Mesendoderm (in vitro differentiated cells): ENCODE measurements at places on chromosomes 13 and 19.

GRCh38 chr13:49527123-49527522 lies 31.4 kb downstream of the PHF11 start:
- no peaks in the 10 kb centered on the region for H3K36me3 ChIP-seq
- no peak for DNase-seq
- H3K27me3 ChIP-seq = no peaks in the 10 kb centered on the region
- H3K4me1 ChIP-seq = no peaks in the 10 kb centered on the region
- no peak overlapping the region for H3K4me3 ChIP-seq

DNA sequence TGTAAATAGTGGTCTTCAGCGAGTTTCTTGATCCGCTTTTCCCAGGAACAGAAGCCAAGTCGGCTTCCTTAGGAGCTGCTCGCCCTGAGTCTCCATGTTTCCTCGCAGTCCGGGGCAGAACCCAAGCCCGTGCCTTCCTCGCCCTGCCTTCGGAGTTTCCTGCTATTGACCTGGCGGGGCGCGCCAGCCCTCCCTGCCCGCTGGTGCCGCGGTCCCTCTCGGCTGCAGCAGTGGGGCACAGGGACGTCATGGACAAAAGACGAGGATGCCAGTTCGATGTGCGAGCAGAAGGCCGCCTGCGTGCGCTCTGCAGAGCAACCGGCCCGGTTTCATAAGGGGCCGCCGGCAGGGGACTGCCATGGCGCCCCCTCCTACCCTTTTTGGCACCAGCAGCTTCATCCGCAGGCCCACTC lies 156.6 kb downstream of the TM9SF2 start:
- DNase-seq = peak; percentile 74
- H3K36me3 ChIP-seq = no peaks in the 10 kb centered on the region
- H3K27me3 ChIP-seq = no peaks in the 10 kb centered on the region
- H3K27ac ChIP-seq = peak overlapping the region; percentile 82

DNA sequence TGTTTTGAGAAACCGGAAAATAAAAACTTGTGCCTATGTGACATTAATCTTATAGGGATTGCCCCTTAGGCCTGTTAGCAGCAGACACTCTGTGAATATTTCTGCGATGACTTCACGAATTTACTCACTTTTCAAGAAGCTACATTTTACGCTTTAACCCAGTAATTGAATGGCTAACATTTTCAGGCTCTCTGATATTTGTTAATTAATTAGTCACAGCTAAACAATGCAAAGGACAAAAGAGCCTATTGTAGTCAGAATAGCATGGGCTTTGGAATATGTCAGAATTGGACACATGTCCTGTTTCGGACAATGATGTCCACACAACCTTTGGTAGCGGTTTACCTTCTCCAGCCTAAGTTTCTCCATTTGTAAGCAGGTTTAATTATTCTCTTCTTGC lies 506.6 kb downstream of the EFNB2 start:
- no peaks in the 10 kb centered on the region for H3K4me1 ChIP-seq
- no peaks in the 10 kb centered on the region for H3K27me3 ChIP-seq
- no peak overlapping the region for H3K4me3 ChIP-seq
- no peak overlapping the region for H3K27ac ChIP-seq

- H3K4me3 ChIP-seq = no peak overlapping the region
- DNase-seq = no peak
- no peaks in the 10 kb centered on the region for H3K4me1 ChIP-seq
- no peak overlapping the region for H3K27ac ChIP-seq
Measured at GRCh38 chr19:30864391-30865215, 484.6 kb downstream of the TSHZ3 start.

GRCh38 chr13:50990818-50991506 lies 81.4 kb downstream of the RNASEH2B start:
- H3K4me1 ChIP-seq = peaks cover 6% of the 10 kb centered on the region
- no peaks in the 10 kb centered on the region for H3K36me3 ChIP-seq
- no peak overlapping the region for H3K4me3 ChIP-seq
- no peaks in the 10 kb centered on the region for H3K27me3 ChIP-seq

GRCh38 chr19:17402982-17403855 lies 2.2 kb downstream of the BST2 start:
- H3K4me3 ChIP-seq = peak overlapping the region; percentile 18
- peak; percentile 92 for DNase-seq
- peak overlapping the region; percentile 4 for H3K27ac ChIP-seq
- H3K4me1 ChIP-seq = peaks cover 3% of the 10 kb centered on the region

- H3K27me3 ChIP-seq = no peaks in the 10 kb centered on the region
- H3K4me3 ChIP-seq = no peak overlapping the region
- DNase-seq = peak; percentile 97
- peak overlapping the region; percentile 72 for H3K27ac ChIP-seq
- H3K36me3 ChIP-seq = no peaks in the 10 kb centered on the region
Measured at GRCh38 chr13:41696163-41697003, 239.0 kb downstream of the RGCC start.

- DNase-seq = no peak
- H3K4me1 ChIP-seq = no peaks in the 10 kb centered on the region
- H3K36me3 ChIP-seq = no peaks in the 10 kb centered on the region
- no peak overlapping the region for H3K4me3 ChIP-seq
Measured at GRCh38 chr13:99144306-99144705, 56.3 kb upstream of the UBAC2 start.
